ENCODE measurements at places on chromosomes 7 and 10.

DNA sequence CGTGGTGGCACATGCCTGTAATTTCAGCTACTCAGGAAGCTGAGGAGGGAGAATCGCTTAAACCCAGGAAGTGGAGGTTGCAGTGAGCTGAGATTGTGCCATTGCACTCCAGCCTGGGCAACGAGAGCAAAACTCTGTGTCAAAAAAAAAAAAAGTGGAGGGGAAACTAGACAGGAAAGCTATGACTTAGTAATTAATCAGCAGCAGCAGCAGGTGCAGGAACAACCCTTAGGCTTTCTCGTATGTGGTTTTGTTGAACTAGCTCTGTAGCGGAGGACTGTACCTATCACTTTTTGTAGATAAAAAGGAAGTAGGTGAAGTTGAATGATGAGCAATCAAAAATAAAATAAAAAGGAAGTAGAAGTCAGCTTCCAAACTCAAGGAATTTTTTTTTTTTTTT is 76.9 kb upstream of the KMT2C start:
- no peak for DNase-seq

- no peak for DNase-seq
Observed at GRCh38 chr10:51369903-51370302, 295.6 kb downstream of the PRKG1 start.

DNA sequence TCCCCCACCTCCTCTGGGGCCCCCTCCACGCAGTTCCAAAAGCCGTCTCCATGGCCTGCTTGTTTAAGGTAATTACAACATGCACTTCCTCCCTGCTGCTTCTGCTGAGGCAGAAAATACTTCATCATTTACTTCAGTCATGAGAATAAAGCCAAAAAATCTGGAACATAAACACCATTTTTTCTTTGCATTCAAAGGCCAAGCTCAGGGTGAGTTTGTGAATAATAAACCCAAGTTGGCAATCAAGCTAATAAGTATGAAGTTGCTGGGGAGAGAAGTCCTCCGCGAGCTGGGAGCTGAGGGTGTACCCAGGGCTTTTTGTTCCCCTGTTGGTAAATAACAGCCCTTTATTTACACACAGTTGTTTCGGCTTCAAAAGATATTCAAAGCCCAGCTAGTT is 70.5 kb downstream of the FAM204A start:
- no peak for DNase-seq

- peak; percentile 80 for DNase-seq
Observed at GRCh38 chr10:33334805-33335550, 511 bp upstream of the NRP1 start.

- no peak for DNase-seq
Observed at GRCh38 chr10:109343293-109343692, 580.0 kb downstream of the XPNPEP1 start.

DNA sequence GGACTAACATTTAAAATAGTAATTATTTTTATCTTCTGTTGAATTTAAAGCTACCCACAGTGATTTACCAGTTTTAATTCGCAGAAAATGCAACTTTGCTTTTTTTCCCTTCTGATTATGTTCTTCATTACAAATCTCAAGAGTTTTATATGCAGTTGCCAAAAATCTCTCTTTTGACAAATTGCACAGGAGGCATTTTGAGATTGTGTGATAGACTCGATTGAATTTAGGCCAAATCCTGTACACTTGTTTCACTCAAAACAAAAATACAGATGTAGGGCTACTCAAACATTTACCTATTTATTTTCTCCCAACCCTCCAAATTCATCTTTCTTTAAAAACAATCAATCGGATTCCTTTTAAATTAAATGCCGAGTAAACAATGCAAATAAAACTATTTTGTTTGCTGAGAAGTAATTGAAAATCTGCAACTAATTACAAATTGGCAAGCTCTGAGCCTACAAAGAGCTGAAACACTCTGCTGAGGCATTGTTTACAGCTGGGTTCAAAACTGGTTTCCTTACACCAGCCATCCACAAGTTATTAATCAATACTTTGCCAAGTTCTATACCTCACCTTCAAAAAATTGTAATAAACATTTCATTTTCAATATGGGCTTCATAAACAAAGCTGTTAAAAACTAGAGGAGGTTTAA is 214.9 kb upstream of the TCF7L2 start:
- no peak for DNase-seq

GRCh38 chr10:88820748-88821401 is 18.3 kb downstream of the LIPM start:
- DNase-seq = peak; percentile 69

All from AG09309 (cell line).